Thoracic aorta (tissue), 2 donors: ENCODE measurements at places on chromosomes 1 and 21.

DNA sequence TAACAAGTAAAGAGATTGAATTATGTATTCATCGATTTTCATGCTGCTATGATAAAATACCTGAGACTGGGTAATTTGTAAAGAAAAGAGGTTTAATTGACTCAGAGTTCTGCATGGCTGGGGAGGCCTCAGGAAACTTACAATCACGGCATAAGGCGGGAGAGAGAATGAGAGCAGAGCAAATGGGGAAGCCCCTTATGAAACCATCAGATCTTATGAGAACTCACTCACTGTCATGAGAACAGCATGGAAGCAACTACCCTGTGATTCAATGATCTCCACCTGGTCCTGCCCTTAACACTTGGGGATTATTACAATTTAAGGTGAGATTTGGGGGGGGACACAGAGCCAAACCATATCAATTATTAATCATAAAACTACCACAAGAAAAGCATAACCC is 3.3 kb upstream of the GBP3 start:
- DNase-seq = no peak

- no peak for DNase-seq
Measured at GRCh38 chr1:224594851-224595250, 21.3 kb upstream of the CNIH3 start.

GRCh38 chr1:52141513-52142219 is at the start of gene ZFYVE9:
Gene ZFYVE9, plus strand, starts transcription at chr1:52142089. Its CDS starts 91,118 bp downstream, at chr1:52233207.
- DNase-seq = no peak

DNA sequence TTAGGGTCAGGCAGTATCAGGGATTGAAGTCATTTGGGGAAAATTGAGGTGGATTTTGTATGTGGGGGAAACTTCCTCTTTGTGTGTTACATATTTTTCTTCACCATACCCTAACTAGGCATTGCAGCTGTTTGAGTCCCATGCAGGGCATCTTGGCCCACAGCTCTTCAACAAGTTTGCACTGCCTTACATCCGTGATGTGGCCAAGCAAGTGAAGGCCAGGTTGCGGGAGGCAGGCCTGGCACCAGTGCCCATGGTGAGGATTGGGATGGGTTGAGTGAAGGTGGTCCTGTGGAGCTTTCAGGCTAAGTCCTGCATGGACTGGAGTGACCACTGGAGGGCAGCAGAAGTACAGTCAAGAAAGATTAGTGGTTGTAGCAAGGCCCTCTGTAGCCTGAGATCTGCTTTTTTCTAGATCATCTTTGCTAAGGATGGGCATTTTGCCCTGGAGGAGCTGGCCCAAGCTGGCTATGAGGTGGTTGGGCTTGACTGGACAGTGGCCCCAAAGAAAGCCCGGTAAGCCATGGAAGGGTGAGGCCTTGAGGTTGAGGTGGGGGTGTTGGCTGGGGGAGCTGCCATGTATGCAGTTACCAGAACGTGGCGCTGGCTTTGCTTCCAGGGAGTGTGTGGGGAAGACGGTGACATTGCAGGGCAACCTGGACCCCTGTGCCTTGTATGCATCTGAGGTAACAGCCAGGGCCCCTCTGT is 2.4 kb downstream of the UROD start:
- peak; percentile 53 for DNase-seq

DNA sequence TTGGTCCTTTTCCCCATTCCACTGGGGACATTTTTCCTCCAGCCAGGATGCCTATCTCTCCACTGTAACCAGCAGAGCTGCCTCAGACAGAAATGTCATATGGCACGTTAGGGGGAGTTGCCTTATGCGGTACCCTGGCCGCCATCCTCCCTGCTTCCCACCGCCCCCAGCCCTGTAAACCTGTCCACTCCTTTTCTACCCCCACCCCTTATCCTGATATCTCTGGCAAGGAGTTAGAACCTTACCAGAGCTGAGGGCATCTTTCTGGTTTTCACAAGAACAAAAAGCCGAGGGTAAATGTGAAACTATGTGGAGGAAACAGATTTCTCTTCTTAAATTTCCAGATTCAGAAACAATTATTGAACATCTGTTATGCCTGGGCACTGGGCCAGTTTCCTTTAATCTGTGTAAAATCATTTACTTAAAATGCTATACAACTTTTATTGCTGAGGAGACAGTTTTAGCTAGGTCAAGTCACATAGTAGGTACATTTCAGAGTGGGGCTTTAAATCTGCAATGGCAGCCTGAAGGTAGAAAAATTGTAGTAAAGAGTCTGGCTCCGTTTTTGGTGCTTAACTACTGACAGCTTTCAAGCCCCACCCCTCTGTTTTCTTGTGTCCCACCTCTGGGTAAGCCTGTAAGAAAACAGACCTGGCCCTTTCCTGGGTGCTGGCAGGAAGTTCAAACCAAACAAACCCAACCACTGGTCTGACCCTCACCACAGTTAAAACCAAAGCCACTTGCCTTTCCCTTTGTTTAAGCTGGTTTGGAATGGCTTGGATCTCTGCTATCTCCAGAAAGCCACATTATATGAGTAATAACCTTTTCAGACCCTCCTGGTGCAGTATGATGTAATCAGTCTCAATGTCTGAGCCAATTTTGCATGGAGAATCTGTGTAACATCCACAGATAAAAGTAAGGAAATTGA is 319.0 kb downstream of the HHAT start:
- DNase-seq = no peak

- DNase-seq = no peak
Measured at GRCh38 chr1:209367061-209367772, 216.3 kb upstream of the CAMK1G start.

DNA sequence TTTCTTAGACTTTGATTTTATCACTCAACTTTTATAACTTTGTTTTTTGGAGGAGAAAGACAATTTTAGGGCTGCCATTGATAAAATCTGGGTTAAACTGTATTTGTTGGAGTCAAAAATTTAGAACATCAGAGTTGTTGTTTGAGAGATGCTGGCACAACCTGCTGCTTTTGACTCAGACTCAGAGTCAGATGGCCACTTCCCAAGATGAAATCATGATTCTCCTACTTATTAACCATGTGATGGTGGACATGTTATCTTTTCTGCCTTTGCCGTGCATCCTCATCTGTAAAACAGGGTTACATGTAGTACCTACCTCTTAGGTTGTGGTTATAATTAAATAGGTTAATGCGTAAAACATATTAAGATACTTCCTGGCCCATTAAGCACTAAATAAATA is 71.2 kb downstream of the PLA2G4A start:
- no peak for DNase-seq
